T-helper 17 cell (primary cell): ENCODE measurements at places on chromosomes 12 and 14.

DNA sequence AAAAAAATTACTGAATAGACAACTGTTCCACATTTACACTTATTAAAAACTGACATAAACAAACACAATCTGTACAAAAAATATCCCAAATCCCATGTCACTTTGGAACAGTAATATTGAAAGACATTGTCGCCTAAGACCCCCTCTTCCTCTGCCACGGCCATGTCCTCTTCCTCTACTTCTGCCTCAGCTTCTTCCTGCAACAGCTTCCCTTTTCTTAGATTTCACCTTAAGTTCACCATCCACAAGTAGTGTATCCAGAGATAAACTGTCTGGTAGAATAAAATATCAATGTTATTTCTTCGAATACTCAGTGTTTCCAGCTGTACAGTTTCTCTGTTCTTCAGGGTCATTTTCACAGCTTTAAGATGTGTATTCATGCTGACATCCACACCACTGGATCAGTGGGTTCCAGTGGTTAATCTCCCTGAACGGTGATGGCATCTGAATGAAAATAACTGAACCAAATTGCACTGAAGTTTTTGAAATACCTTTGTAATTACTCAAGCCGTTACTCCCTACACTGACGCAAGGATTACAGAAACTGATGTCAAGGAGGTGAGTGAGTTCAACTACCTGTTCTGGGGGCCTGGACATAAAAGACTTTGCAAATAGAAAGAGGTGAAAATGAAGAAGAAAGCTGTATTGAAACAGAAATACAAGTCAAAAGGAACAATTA is 208.5 kb downstream of the C12orf50 start:
- DNase-seq: no peak

DNA sequence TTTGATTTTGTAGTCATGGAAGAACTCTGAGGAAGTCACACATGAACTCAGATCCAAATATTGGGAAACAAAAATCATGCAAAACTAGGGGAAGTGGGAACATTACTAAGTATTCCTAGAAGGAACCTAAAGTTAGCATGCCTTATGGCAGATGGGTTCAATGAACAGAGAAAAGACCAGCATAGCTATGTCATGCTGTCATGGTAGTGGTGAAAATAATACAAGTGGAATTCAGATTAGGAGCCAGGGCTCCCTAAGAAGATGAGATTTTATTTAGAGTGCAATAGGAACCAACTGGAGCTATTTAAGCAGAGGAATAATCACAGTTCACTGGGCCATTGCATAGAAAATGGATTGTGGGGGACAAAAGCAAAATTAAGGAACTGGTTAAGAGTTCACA is 134.0 kb downstream of the DIO2 start:
- no peak for DNase-seq

- no peak for DNase-seq
These were observed 61.8 kb downstream of the FBXL14 start for GRCh38 chr12:1532375-1533165.

DNA sequence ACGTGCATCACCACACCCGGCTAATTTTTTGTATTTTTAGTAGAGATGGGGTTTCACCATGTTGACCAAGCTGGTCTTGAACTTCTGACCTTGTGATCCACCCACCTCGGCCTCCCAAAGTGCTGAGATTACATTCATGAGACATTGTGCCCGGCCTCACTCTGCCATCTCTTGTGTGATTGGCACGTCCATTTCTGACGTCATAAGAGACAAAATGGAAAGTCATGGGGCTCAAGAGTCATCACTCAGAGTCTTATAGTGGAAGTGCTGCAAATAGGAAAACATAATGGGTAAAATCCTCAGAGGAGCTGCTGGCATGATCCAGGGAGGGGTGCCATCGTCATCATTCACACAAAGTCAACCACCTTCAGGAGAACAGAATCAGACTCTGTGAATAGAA is 54.2 kb upstream of the GPATCH2L start:
- DNase-seq: no peak

DNA sequence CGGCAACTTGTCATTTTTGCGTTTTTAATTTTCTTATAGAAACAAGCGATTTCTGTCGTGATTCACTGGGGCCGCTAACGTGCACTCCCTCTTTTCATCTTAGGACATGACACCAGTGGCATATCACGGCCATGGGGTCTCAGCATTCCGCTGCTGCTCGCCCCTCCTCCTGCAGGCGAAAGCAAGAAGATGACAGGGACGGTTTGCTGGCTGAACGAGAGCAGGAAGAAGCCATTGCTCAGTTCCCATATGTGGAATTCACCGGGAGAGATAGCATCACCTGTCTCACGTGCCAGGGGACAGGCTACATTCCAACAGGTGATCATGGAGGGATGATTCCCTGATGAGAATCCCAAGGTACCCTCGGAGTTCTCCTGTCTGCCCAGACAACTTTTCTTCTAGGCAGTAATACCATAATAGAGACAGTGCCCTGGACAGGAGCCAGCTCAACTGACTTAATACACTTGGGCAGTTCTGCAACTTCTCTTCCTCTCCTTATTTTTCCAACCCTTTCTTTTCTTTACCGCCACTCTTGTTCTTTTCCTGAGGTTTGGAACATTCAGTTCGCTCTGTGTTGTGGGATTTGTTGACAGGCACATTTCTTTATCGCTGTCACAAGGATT is 821 bp downstream of the TMEM106C start:
- DNase-seq: no peak

DNA sequence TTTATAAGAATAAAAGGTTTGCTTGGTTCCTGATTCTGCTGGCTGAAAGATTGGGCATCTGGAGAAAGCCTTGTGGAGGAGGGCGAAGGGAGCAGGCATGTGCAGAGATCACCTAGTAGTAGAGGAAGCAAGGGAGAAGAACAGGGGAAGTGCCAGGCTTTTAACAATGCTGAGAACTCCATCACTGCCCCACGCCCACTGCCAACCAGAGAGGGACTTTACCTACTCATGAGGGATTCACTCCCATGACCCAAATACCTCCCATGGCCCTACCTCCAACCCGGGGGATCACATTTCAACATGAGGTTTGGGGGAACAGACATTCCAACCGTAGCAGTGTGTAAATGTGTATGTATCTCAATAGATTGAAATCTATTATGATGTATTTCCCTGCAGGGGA is 360.3 kb downstream of the GLT1D1 start:
- no peak for DNase-seq

DNA sequence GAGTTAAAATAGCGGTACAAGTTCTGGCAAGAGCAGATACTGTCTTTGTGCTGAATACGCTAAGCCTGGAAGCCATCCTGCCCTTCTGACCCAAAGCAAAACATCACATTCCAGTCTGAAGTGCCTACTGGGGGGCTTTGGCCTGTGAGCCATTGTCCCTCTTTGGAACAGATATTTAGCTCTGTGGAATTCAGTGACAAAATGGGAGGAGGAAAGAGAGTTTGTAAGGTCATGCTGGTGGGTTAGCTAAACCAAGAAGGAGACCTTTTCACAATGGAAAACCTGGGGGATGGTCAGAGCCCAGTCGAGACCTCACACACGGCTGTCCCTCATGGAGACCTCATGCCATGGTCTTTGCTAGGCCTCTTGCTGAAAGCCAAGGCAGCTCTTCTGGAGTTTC is 18.5 kb downstream of the EMP1 start:
- DNase-seq: no peak

DNA sequence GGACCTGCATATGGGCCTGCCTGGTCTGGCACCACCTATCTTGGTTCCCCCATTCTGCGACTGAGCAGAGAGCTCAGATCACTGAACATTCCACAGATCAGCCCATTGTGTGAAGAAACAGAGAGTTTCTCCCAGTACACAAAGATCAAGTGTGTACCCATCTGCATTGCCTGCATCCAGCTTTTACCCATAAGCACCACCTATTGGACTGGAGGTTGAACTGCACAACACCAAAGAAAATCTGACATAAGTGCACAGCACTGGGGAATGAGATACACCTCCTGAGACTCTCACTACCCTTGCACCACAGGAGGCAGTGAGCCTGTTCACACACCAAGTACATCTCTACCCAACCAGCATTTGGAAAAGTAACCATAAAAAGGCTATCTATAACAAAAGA is 362.6 kb upstream of the CLEC14A start:
- no peak for DNase-seq

- DNase-seq: peak; percentile 76
These were observed 9.8 kb downstream of the BCL11B start for GRCh38 chr14:99261912-99262787.

- DNase-seq: no peak
These were observed 372.1 kb downstream of the ALG10 start for GRCh38 chr12:34394211-34395055.

GRCh38 chr12:82803201-82803600 is 116.5 kb downstream of the TMTC2 start:
- DNase-seq: no peak

DNA sequence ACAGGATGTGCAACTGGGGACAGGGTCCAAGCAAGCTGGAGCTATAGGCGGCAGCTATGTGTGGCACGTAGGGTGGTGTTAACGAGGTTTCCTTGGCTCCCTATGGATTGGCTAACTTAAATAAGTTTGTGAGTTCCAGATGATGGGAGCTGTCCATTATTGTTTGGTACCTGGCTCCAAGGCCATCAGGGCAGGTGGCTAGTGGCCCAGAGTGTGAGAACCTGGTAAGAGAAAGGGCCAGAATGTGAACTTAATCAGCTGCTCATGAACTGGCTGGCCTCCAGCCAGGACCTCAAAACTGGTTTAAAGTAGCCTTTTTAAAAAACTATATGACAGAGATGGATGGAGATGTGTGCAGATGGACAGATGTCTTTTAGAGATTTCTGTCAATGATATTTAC is 1.5 kb upstream of the BDKRB2 start:
- no peak for DNase-seq

- DNase-seq: no peak
These were observed 1.3 kb downstream of the ZNF219 start for GRCh38 chr14:21096978-21097635.
